Stimulated activated CD4-positive, alpha-beta T cell treated with anti-CD3 and anti-CD28 coated beads, Interleukin-2, amount 100 ng/mL, for 4 hours (primary cell): ENCODE measurements at places on chromosomes 2 and 18.

DNA sequence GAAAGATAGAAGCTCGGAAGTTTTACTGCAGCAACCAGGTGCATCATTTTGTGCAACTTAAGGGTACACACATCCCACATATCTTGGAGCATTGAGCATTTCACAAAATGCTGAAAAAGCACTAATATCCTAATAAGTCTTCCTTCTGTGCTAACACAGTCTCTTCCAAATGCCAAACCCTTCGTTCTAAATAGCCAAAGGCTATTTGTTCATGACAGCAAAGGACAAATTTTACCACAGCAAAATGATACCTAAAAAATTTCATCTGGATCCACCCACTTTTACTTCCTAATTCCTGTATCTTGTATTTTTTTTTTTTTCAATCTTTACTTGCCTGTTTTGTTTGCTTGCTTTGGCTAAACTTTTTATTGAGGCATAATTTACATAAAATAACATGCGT, 435.0 kb downstream of the RND3 start:
- DNase-seq, result no peak

DNA sequence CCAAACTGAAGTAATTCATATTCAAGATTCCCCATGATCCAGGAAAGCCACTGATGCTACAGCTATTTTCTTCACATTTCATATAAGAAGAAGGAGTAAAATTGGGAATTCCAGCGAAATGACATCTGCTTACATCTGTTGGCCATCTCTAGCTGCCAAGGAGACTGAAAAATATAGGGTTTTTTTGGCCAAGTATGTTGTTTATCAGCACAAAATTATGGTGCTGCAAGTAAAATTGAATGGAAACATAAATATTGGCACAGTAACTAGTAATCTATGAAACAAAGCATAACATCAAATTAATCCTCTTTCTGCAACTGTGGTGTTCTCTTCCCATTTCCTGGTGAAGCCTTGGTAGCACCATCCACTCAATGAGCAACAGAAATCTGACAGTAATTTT, 649.5 kb upstream of the ZNF804A start:
- no peak for DNase-seq

DNA sequence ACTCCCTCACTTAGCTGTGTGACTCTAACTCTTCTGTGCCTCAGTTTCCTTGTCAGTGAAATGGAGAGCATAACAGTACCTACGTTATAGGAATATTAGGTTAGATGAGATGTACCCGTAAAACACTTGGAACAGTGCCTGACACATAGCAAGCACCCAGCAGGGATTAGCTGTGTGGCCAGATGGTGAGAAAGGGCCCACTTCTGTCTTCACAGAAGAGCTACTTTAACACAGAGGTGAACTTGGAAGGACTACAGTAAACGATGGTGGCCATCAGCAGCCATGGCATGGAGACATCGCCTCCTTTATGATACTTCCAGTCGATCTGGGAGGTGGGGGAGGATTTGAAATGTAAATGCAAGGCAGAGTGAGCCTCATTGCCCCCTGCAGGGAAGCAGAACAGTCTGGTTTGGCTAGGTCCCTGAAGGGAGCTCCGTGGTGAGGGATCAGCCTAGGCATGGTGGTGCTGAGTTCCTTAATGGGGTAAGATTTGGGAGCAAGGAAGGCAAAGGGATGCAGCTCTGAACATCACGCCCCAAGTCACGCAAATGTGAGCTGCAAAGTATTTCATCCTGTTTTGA, 101.7 kb upstream of the ALPP start:
- no peak for DNase-seq

DNA sequence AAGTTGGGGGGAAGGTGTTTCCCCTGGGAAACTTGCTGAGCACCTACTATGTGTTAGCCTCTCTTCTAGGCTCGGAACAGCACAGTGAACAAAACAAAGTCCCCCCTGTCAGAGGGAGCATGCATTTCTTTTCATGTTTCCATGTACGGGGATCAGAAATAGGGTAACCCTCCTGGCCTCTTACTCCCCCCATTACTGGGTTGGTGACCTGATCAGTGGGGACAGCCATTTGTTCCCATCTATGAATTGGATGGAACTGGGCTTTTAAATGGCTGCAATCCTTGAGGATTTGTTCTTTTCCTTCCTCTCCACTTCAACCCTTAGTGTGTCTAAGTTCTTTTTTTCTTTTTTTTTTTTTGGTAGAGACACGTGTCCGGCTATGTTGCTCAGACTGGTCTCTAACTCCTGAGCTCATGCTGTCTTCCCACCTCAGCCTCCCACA, 13.7 kb downstream of the NCL start:
- no peak for DNase-seq

GRCh38 chr2:62570861-62571698, 65.1 kb upstream of the TMEM17 start:
- no peak for DNase-seq

DNA sequence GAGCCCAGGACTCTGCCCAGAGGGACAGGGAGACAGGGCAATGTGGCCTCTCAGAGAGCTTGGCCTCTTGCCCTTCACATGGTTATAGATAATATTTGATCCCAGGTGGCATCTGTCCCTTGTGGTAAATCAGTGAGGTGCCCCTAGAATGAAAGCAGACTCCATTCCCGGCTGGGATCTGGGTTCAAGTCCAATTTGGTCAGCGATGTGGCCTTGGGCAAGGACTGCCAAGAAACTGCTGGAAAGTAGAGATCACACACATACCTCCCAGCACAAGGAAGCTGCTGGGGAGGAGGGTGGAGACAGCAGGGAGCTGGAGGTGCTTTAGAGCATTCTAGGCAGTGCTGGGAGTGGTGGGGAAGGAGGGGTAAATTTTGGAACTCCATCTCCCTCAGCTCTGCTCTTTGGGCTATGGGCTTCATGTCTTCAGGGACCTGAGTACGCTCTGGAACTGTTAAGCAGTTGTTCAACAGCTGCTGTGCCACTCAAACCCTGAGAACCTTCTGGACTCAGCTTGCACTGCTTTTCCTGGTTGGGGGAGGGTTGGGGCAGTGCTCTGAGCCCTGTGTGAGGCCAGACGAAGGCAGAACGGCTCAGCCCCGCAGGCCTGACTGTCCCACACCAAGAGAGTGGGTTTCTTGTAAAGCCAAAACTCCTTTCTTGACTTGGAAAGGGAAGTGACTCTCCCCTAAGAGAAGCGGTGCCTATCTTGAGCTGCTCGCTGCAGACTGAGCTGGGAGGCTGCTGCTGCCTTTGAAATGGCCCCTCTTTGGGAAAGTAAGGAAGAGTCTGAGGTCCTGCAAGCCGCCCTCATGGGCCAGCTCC, 23.0 kb downstream of the INPP5D start:
- no peak for DNase-seq
